ENCODE measurements at places on chromosomes 11 and 22.

DNA sequence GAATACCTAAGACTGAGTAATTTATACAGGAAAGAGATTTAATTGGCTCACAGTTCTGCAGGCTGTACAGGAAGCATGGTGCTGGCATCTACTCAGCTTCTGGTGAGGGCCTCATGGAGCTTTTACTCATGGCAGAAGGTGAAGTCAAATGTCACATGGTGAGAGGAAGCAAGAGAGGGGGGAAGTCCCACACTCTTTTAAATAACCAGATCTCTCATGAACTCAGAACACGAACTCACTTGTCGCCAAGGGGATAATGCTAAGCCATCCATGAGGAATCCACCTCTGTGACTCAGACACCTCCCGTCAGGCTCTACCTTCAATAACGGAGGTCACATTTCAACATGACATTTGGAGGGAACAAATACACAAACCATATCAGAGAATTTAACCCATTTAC is 42.2 kb downstream of the BIRC2 start:
- no peak for DNase-seq

DNA sequence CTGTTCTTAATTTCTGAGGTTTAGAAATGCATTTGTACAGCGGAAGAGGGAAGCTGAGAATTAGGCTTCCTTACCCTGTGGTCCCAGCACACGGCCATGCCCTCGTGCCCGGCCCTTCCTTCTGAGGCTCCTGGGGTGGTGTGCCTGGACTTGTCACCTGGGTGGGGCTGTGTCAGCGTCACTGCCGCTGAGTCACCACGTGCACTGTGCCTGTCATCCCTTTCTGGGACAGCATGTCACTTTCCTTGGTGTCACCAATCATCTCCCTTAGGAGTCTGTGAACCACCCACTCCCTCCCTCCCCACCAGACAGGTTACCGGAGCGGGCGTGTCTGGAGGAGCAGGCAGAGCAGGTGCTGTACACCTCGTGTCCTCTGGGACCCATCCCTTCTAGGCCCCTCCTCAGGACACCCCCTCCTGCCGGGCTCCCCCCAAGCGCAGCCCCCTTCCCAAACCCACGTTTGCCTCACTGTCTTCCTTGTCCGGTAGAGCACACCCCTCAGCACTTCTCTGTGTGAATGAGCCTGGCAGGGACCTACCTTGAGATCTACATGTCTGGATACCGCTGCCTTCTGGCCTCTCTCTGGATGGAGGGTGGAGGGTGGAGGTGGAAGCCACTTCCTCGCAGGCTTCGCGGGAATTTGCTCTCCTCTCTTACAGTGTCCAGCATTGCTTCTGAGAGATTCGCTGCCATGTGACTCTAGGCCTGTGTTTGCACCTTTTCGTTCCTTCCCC is 367.6 kb downstream of the TBC1D22A start:
- DNase-seq, result no peak

GRCh38 chr11:59898650-59899049 is 20.1 kb downstream of the OOSP3 start:
- DNase-seq, result no peak

GRCh38 chr11:133047036-133047770 is 485.1 kb downstream of the OPCML start:
- no peak for DNase-seq

DNA sequence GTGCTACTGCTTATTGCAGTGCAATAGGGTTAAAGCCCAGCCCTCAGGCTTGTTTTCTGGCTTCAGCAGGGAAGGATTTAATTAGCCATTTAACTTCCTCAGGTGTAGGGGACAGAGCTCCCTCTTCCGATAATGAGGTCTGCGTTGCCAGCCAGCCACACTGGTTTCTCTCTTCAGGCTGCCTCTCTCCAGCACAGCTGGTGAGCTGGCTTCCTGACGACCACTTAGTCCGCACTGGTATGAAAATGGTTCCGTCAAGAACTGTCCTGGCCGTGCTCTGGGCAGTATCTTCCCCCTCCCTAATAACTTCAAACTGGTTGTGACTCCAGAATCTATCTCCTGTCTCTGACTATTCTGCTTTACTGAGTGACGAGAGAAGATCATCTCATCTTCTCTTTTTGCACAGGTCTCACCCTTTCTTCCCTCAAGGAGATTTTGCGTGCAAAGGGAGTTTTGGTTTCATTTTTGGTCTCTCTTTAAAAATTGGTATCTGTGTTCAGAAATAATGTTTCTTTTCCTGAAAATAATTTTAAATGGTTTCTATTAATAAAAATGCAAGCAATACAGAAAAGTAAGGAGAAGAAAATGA is 49.2 kb downstream of the CNTN5 start:
- DNase-seq, result no peak

DNA sequence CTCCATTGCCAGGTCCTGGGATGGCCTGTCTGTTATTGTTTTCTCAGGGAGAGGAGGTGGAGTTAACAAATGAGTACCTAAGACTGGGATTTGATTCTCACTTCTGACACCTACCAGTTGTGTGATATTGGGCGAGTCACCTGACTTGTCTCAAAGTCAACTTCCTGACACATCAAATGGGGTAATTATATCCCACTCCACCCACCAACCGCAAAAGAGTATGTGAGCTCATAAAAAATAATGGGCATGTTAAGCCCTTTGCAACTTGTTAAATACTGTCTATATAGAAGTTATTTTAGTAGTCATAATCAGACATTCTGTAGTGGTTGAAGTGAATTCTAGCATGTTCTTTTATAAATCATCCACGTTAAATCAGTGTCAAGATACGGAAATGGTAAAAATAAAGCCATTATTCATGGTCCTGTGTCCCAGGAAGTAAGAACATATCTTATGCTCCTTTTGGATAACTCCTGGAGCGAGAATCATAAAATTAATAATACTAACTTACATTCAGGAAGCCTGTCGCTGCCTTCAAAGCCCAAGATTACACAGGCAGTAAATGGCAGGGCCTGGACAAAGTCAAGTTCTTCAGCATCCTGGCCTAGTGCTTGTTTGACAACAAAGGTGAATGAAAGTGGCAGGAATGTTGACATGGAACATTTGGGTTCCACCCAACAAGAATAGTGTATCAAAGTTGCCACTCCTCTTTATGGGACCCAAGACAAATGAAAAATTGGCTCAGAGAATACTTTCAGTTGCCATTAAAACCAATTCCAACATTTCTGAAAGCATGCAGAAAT is 54.3 kb downstream of the SYTL2 start:
- DNase-seq, result peak; percentile 20

All from effector CD8-positive, alpha-beta T cell (primary cell).